ENCODE measurements at places on chromosomes 4 and X.

- no peak for DNase-seq
Measured at GRCh38 chr4:41658163-41658562, 90.4 kb downstream of the PHOX2B start.

GRCh38 chrX:17822351-17822750 lies 38.7 kb downstream of the RAI2 start:
- no peak for DNase-seq

GRCh38 chrX:96102997-96103396 lies 581.6 kb upstream of the DIAPH2 start:
- DNase-seq, result no peak

DNA sequence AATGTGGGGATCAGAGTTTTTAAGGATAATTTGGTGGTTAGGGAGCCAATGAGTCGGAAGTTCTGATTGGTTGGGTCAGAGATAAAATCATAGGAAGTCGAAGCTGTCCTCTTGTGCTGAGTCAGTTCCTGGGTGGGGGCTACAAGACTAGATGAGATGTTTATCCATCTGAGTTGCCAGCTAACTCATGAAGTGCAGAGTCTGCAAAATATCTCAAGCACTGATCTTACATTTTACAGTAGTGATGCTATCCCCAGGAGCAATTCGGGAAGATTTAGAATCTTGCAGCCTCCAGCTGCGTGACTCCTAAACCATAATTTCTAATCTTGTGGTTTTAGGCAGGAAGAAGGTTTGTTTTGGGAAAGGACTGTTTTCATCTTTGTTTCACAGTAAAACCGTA lies 565.8 kb upstream of the SPANXN1 start:
- DNase-seq, result no peak

- DNase-seq, result no peak
Measured at GRCh38 chr4:103429283-103429682, 231.1 kb upstream of the CENPE start.

DNA sequence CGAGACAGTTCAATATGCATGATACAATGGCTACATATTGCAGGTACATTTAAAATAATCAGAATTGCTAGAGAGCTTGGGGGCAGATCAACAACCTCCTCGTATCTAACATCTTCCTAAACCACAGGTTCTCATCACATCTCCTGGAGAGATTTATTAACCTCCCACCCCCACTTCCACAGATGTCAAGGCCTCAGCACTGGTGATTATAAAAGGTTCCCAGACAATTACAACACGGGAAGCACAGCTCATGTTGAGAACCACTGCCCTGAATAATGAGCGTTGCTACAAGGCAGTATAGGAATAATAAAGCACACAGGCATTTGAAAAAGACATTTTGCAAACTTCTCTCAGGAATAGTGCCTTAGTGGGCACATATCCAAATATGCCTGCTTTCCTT lies 42.8 kb downstream of the ELOVL6 start:
- DNase-seq, result no peak

DNA sequence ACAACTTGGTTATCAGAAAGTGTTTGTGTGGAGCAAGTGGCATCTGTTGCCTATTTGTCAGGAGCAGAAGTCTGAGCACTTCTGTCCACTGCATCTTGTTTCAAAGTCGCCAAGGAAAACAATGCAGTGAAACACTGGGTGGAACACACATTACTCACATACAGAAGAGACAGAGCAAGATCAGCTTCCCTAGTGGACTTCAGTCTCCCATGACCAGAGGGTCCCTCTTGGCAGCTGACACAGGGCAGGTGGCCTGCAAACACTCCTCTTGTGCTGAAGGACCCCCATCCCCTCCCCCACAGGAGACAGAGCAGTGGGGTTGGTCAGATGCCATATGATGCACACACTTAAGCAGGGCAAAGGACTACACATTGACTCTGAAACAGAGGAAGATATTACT lies 3.6 kb upstream of the BBS12 start:
- DNase-seq, result no peak

- DNase-seq, result no peak
Measured at GRCh38 chrX:32041181-32041580, 969.3 kb upstream of the FTHL17 start.

DNA sequence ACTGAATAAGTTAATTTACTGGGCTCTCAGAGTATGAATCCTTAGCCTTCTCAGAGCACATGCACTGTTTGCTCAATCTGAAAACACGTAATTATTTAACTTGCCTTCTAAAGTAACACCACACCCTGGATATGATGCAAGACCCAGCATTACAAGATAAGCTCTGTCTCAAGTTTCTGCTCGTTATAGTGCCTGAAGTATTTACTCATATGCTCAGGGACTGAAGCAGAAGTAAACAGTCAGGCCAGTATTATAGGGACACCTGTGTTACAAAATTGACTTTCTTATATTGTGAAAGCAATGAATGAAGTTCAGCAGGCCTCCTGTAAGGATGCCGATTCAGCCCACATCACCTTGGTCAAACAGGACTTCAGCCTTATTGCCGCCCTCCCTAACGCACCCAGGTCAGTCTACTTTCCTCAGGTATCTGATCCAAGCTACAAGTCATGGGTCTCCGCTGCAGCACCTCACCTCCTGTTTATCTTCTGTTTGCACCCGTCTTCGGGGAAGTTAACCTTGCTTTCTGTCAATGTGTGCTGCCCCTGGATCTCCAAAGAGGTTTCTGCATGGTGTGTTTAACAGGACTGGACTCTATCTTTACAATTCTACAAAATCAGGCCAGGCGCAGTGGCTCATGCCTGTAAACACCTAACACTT lies 42.8 kb upstream of the KLF3 start:
- no peak for DNase-seq

DNA sequence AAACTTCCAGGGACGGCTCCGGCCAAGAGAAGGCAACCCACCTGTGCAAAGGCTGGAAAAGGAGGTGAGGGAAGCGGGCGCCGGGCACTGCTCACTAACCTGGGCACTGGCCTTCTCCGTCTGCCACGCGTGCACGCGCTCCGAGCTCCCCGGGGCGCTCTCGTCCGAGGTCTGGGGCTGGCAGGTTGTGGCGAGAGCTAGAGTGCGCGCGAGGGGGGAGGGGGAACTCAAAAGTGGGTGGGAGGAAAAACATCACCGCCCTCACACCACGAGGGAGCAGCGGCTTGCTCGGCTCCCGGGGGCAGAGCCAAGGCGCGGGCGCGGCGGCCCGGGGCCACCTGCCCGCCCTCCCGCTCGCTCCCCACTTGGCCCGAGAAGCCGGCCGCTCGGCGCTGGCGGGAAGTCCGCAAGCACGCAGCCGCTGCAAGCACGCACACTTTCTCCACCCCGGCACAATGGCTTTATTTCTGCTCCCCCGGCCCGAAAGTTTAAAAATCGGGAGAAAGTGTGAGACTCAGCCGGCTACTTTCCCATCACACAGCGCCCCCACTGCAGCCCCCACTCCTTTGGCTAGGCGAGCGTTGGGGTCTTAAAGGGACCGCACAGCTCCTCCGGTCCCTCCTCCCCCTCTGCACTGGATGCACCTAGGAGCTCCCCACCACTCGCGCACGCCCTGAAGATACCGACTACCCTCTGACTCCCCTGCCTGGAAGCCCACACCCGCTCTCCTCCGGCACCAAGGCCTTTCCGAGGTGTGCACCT lies at the start of gene CHRDL1:
Gene CHRDL1 (minus strand): TSS at position 173 of the 762 bp plus-strand sequence. CDS start 3,636 bp downstream, outside the sequence.
- no peak for DNase-seq

- no peak for DNase-seq
Measured at GRCh38 chrX:9227276-9227675, 193.3 kb upstream of the FAM9B start.
